ENCODE measurements at places on chromosomes 4 and X. TPM values are rescaled to one million over a fixed set of nuclear protein-coding genes. Genes with fewer than 3 reads are reported as not detected.
A peak's percentile ranks its signal among the peaks of the same experiment; 100 is the strongest.

The ANXA10 gene
- total RNA-seq: not detected

- no peak for DNase-seq
These were observed 24.1 kb upstream of the SMPX start for GRCh38 chrX:21781976-21782375.

GRCh38 chr4:157246964-157247363 is 26.4 kb downstream of the GRIA2 start:
- no peak for DNase-seq

- DNase-seq: no peak
These were observed 44.1 kb downstream of the WDR1 start for GRCh38 chr4:10072420-10073017.

GRCh38 chrX:68992821-68993397 is 164.1 kb downstream of the EFNB1 start:
- no peak for DNase-seq

The LEF1 gene
- 0.98 TPM for total RNA-seq

The CNKSR2 gene
- 18.5 TPM for total RNA-seq

- peak; percentile 62 for DNase-seq
These were observed 23.5 kb downstream of the TLR10 start for GRCh38 chr4:38759113-38759789.

GRCh38 chr4:153260132-153260531 is 55.9 kb downstream of the TRIM2 start:
- no peak for DNase-seq

DNA sequence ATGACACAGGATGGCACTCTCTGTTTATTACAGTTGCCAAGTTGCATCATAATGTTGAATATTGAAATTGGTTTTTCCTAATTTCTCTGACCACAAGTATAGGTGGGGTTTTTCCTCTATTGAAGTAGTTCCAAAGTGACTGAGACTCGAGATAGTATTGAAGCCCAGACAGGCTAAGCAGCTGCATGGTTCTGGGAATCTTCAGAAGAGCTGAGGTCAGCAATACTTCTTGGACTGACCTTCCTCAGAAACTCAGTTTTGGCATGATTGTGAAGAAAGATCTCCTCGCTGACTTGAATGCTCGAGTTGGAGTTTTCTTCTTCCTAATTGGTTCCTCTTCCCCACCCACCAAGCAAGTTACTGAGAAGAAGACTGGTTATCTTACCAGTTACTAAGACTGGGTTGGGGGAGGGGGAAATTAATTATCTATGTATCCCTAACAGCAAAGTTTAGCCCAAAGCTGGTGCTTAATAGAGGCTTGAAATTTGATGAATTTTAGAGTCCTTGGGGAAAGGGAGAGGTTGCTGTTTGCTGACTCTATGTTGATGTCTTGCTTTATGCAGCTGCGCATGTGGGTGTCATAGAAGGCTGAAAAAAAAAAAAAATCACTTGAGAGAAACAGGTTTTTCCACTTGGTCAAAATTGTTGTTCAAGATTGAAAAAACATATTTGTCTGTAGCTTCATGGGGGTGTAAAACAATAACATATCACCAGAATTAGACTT is 91.1 kb downstream of the P2RY10 start:
- DNase-seq: no peak

DNA sequence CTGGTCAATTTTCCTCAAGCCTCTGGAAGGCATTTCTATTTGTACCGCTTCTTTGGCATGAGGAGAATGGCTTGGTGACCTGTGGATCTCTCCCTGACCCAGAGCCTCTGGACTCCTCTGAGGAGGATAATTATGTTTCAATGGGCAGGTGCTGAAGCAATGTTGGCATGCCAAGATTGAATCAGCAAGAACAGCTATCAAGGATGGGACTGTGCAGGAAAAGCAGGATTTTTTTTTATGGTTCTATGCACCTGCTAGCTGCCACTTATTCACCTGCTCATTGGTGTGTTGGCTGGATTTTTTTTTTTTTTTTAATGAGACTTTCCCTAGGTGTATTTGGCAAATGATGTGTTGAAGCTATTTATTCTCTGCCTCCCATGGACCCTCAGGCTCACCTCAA is 821.2 kb downstream of the RPA4 start:
- DNase-seq: no peak

GRCh38 chr4:126268106-126268505 is 953.4 kb downstream of the FAT4 start:
- DNase-seq: no peak

The GPR34 gene
- total RNA-seq: not detected

- no peak for DNase-seq
These were observed 227.8 kb upstream of the CXXC4 start for GRCh38 chr4:104722467-104722866.

The SRPX gene
- total RNA-seq: 9.2 TPM

DNA sequence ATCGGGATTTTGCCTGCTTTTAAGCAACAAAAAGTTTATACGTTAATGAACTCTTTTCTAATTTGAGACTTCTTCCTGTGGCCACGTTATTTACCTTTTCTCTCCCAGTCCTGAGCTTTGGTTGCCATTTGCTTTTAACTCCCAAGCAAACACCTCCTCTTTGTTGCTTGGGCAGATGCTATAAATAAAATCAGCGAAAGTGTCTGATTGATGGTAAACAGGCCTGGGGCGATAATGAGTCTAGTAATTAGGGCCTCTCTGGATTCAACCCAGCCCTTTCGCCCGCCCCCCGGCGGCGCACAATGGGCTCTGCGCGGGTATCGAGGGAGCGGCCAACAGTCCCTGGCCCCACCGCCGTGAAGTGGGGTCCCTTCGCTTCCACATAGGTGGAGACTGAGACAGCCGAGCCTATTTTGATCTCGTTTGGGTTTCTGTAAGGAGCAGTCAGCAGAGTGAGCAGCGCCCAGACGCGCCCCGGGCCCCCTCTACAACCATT is 790 bp downstream of the CLGN start:
- DNase-seq: peak; percentile 70

DNA sequence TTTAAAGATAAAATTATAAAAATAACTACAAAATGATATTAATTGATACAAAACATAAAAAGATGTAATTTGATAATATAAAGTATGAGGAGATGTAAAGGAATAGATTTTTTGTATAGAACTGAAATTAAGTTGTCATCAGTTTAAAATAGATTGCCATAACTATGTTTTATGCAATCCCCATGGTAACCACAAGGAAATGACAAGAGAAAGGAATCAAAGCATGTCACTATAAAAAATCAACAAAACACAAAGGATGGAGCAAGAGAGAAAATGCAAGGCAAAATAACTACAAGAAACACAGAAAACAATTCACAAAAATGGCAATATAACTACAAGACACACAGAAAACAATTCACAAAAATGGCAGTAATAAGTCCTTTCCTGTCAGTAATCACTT is 27.0 kb upstream of the GUCY2F start:
- no peak for DNase-seq

The NDNF gene
- total RNA-seq: 1.3 TPM

The TLR10 gene
- not detected for total RNA-seq

The UGT2B17 gene
- total RNA-seq: not detected

GRCh38 chr4:64230709-64231310 is 178.4 kb downstream of the TECRL start:
- DNase-seq: no peak

- DNase-seq: no peak
These were observed 547.4 kb upstream of the ACTRT1 start for GRCh38 chrX:128599632-128600031.

The FGF2 gene
- total RNA-seq: 2.9 TPM

The PSAPL1 gene
- total RNA-seq: not detected

DNA sequence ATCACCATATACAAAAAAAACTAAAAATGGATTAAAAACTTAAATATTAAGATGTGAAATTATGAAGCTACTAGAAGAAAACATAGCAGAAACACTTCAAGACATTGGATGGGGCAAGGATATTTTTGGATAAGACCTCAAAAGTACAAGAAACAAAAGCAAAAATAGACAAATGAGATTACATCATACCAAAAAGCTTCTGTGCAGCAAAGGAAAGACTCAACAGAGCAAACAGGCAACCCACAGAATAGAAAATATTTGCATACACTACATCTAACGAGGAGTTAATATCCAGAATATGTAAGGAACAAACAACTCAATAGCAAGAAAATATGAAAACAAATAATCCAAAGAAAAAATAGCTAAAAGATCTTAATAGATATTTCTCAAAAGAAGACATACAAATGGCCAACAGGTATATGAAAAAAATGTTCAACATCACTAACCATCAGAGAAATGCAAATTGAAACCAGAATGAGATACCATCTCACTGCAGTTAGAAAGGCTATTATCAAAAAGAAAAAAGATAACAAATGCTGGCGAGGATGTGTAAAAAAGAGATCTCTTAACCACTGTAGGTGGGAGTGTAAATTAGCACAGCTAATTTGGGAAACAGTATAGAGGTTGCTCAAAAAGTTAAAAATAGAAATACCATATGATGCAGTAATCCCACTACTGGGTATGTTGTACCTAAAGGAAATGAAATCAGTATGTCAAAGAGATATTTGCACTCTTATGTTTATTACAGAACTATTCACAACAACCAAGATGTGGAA is 17.8 kb upstream of the LRCH2 start:
- DNase-seq: no peak

The ZAR1 gene
- total RNA-seq: 0.49 TPM

DNA sequence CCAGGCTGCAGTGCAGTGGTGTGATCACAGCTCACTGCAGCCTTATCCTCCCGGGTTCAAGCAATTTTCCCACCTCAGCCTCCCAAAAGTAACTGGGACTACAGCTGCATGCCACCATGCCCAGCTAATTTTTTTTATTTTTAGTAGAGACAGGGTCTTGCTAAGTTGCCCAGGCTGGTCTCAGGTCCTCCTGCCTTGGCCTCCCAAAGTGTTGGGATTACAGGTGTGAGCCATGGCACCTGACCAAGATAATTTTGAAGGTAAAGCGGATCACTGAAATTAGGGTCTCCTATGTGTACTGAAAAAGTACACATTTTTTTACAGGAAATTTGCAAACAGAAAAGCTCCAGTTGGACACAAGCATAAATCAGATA is 4.8 kb downstream of the SAT1 start:
- DNase-seq: no peak

The REELD1 gene
- not detected for total RNA-seq

DNA sequence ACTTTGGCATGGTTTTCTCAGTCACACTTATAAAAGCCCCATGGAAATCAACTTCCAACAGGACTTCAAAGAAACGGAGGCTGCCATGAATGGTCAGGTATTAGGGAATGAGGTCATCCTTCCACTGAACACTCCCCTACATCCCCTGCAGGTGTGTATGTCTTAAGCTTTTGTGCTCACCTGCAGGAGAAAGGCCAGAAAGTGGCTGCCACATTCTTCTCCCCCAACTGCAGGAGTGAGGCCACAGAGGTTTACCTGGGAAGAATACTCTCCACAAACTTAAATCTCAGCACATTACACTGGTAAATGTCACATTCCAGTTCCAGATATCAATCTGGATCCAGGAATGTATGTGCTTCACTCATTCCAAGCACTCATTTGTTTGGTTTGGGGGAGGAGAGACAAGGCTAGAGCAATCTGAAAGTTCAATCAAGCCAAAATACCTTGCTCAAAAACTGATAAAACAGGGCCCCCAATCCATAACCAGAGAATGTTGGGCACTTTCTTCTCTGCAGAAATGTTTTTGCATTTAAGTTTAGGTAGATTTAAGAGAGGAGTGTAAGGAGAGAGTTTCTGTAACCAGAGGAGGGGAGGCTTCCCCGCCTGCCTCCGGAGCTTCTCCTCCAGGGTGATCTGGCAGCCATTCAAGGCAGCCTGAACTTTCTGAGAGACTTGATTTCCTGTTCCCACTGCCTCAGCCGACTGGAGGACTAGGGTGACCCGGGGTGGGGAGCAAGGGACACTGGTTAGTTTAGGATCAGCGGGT is 15.4 kb downstream of the FAM9C start:
- DNase-seq: no peak

The ARHGAP6 gene
- total RNA-seq: 3.6 TPM

- DNase-seq: no peak
These were observed 3.3 kb upstream of the CXCR3 start for GRCh38 chrX:71621603-71622002.

- DNase-seq: no peak
These were observed 26.0 kb downstream of the SMAD1 start for GRCh38 chr4:145507636-145508035.

The TBC1D8B gene
- total RNA-seq: 4.6 TPM

- DNase-seq: no peak
These were observed 24.7 kb downstream of the RBPJ start for GRCh38 chr4:26345565-26345938.

The HDX gene
- total RNA-seq: 14.3 TPM

The RGN gene
- 2.7 TPM for total RNA-seq

GRCh38 chr4:97016186-97016907 is 1126.9 kb downstream of the STPG2 start:
- DNase-seq: no peak

The IL9R gene
- not detected for total RNA-seq

GRCh38 chr4:89434364-89434988 is 126.9 kb upstream of the GPRIN3 start:
- DNase-seq: no peak

DNA sequence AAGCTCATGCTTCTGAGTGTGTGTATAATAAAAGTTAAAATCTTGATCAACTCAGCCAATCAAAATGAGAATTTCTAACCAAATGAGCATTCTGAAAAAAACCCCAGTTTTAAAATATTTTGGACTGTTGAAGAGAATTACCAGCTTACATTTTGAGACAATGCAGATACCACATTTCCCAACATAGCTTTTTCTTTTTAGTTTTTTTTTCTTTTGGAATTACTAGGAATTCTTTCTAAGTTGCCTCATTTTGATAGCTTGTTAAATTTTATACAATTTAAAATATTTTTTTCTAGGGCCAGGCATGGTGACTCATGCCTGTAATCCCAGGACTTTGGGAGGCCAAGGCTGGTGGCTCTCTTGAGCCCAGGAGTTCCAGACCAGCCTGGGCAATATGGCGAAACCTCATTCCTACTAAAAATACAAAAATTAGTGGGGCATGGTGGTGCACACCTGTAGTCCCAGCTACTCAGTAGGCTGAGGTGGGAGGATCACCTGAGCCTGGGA is 2.2 kb downstream of the RP2 start:
- no peak for DNase-seq

Data from glutamatergic neuron (in vitro differentiated cells).